ENCODE measurements at places on chromosomes 7 and 10.

DNA sequence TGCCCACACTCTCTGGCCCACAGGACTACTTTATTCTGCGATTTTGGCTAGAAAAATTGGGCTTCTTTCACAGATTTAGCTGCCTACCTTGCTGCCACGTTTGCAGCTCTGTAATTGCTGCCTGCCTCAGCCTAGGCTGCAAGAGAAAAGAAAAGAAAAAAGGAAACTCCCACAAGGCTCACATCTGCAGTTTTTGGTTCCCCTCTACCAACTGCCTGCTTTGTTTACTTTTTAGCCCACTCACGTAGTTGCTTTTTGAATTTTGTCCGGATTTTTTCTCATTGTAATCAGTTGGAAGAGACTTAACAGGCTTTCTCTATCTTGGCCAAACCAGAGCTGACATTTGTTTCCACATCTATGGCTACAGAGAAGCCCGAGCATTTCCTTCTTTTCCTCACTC lies 24.3 kb downstream of the SUN3 start:
- DNase-seq = no peak

GRCh38 chr10:34161777-34162370 lies 653.2 kb downstream of the PARD3 start:
- no peak for DNase-seq

DNA sequence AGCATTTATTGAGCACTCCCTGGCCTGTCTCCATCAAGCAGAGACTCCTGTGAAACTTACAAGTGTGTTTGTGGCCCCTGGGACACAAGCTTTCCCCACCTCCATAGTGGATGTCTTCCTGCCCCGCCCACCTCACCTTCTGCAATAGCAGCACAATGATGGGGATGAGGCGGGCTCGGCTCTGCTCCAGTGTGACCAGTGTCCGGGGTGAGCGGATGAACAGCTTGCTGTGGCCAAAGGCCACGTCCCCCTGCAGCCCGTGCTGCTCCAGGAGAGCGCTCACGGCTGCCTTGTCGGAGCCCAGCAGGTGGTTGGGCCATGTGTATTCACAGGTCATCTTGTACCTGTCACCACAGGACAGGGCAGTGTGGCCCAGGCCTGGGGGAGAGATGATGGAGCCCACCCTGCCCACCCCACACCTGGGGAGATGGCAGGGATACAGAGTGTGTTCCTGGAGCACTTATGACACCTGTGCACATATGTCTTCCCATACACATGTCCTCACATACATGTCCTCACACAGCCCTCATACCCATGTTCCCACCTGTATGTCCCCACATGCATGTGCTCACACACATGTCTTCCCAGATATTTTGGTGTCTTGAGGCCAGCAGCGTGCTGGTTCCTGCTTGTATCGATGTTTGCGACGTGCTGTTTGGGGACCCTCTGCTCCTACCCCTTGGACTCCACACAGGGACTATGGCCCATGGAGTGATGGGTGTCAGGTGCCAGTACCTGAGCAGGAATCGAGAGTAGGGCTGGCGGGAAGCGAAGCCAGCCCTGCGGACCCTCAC lies 12.7 kb downstream of the MYO1G start:
- DNase-seq = no peak

DNA sequence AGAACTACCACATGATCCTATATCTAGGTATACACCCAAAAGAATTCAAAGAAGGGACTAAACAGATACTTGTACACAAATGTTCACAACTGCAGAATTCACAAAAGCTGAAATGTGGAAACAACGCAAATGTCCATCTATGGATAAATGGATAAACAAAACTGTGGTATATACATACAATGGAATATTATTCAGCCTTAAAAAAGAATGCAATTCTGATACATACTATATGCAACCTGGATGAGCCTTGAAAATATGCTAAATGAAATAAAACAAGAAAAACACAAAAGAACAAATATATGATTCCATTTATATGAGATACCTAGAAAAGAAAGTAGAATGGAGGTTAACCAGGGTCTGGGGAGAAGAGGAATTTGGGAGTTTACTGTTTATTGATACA lies 7.2 kb downstream of the FAM133B start:
- no peak for DNase-seq

- DNase-seq = no peak
Measured at GRCh38 chr10:127036987-127037386, 131.8 kb downstream of the DOCK1 start.

DNA sequence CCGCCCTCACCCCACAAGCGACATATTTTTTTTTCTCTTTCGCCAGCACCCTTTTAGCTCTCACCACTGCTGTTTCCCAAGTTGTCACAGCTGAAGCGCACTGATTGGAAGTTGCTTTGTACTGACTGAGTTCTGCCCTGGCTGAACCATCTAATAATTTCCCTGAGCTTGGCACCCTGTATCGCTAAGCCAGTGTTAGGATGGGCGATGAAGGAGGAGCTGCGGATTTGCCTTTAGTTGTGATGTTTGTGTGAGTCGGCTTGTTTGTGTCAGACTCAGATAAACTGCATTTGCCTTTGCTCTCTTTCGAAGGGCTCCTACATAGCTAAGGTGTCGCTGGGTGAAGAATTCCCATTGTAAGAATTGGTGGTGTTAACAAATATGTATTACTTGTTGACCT lies 1.3 kb upstream of the ATXN7L1 start:
- DNase-seq = no peak

- no peak for DNase-seq
Measured at GRCh38 chr10:13939391-13939790, 352.6 kb downstream of the PRPF18 start.

DNA sequence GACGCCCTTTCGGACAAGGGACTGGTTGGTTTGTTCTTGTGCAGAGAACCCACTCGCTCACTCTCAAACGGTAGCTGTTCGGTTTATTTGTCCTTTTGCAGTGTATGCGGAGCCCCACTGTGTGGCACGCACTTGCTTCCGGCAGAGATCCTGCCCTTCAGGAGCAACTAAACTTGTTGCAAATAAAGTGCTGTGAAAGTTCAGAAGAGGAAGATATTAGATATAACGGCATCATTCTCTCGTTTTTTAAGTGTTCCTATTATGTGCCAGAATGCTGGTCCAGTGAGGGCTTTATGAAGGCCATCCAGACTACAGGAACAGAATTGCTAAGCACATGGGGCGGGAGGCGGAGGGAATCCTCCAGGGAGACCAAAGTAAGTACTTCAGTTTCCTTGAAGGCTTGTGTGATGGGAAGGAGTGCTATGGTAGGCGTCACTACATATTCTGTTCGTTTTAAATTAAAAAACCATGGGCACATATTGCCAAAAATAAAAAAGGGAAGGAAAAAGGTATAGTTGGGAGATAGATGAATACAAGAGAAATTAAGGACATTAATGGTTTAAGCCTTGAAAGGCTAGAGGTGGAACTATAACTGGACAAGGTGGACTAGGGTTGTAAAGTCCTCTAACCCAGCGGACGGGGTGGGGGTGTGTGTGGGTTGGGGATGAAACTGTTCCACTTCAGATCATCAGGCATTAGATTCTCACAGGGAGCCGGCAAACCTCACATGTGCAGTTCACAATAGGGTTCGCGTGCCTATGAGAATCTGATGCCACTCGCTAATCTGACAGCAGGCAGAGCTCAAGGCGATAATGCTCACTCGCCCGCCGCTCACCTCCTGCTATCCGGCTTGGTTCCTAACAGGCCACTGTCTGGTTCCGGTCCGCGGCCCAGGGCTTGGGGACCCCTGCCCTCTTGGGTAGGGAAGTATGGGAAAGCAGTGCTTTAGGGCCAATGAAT lies 704 bp upstream of the ERLIN1 start:
- peak; percentile 44 for DNase-seq

DNA sequence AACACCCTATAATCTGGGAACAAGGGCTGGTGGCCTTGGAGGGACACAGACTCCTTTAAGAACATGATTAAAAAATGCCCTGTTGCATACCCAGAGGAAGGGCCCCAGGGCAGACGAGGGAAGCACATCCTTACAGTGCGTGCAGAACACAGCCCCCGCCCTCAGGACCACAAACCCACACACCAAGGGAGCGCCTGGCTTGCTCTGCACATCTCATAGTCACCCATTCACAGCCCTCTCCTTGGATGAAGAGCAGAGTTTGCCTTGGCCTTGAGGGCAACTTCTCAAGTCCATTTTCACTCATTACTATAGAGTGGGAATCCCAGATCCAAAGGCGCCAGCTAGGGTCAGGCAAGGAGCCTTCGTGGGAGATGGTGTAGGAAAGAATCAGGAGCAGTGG lies 6.3 kb upstream of the VSIR start:
- no peak for DNase-seq

- DNase-seq = no peak
Measured at GRCh38 chr10:89845541-89846280, 144.3 kb downstream of the KIF20B start.

GRCh38 chr10:4353964-4354363 lies 472.0 kb upstream of the AKR1E2 start:
- DNase-seq = peak; percentile 67

GRCh38 chr10:43170491-43170890 lies 32.2 kb downstream of the CSGALNACT2 start:
- DNase-seq = no peak

GRCh38 chr10:91653219-91653870 lies 20.5 kb upstream of the PPP1R3C start:
- DNase-seq = peak; percentile 32

DNA sequence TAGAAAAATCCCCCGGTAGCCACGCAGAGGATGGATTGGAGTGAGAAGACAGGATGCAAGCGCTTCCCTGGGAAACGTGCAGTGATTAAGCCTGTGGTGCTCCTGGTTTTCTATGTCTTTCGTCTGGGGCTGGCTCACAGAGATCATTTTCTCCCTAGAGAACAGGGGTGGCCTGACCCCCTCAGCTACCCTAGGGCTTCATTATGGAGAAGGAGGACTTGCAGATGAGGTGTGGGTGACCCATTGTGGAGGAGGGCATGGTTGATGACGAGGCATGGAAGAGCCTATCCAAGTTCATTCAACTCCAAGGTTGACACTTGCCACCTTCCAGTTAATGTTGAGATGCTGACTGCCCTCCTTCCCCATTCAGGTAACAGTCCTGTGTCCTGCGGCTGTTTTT lies 75.9 kb downstream of the VSTM4 start:
- no peak for DNase-seq

DNA sequence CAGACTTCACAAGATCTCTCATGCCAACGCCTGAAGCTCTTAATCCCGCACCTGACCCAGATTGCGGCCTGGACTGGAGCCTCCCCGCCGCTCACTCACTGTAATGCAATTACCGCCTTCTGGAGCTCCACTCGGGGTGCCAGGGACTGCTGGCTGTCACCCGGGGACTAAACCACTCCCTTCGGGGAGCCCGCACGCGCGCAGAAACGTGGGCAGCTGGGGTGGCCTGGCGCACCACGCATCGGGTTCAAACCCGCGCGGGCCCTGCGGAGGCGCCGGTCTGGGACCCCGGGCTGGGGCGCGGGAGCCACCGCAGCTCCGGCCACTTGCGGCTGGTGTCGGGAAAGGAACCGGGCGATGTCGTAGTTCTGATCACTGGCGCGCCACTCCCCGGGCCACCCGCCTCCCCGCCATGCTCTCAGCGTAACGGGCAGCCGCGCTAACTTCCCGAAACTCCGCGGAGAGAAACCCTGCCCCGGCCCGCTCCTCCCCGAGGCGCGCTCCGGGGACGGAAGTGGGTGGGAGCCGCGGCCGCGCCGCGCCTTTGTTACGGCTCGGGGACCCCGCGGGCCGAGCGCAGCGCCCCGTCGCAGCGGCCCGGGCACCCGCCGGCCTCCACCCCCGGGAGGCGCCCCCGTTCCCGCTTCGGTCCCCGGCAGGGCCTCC lies 100.3 kb upstream of the SVIL start:
- peak; percentile 42 for DNase-seq

DNA sequence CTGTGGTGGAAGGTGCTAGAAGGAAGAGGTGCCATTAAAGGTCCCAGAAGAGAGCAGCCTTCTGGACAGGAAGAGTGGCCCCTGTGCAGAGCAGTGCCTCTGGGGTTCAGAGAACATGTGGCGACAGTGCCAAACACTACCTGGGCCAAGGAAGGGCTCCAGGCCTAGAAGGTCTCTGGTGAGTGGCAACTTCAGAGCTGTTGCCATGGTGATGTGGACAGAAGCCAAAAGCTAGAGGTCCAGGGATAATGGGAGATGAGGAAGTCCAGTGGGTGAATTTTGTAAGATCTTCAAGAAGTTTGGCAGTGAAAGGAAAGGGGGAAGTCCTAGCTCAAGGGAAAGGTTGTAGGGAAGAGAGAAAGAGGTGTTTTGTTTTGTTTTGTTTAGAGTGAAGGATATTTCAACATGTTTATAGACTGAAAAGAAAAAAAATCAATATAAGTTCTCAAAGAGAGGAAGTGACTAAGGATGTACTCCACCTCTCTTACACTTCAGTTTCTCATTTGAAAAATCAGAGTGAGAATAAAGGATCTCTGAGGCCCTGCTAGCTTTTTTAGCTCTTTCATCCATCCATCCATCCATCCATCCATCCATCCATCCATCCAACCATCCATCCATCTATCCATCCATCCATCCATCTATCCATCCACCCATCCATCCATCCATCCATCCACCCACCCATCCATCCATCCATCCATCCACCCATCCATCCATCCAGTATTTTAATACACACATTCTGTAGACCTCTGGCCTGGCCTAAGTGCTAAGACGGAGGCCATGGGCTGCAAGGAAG lies 77.1 kb upstream of the DUSP5 start:
- DNase-seq = no peak

GRCh38 chr7:95427914-95428516 lies 6.8 kb downstream of the PON2 start:
- no peak for DNase-seq

DNA sequence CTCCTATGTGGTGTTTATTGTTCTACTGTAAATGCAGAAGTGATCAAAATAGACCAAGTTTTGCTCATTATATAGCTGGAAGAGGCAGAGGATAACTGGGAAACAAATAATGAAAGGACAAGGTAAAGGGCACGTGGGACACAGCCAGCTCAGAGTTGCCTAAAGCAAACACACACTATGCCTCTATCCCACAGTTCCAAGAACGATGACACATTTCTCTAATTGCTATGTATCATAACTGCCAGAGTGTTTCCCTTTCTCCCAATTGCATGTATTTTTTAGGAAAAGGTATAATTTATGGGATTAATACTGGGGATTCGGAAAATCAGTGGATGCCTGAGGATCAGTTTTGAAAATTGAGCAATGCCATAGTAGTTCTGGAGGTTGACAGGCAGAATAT lies 49.0 kb downstream of the CCDC71L start:
- DNase-seq = no peak

- no peak for DNase-seq
Measured at GRCh38 chr10:44312401-44312800, 72.5 kb downstream of the CXCL12 start.

Data from LoVo (cell line).